CD4-positive, alpha-beta T cell treated with Interleukin-2 at 100 ng/mL for 4 hours (primary cell): ENCODE measurements at places on chromosomes 12 and 14.

DNA sequence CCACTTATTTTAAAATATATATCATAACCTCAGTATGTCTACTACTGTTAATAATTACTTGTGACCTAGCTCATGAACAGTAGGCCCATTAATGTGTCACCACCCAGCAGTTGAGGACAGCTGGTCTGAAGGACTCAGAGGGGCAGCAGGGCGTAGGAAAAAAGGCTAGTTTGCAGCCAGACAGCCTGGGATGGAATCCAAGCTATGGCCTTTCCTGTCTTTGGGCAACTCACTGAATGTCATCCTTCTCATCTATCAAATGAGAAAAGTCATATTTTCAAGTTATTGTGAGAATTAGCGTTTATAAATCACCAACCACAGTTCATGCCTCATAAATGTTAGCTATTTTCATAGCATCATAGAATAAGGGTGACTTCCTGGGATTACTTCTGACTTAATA, 12.3 kb downstream of the DENND5B start:
- DNase-seq: no peak

DNA sequence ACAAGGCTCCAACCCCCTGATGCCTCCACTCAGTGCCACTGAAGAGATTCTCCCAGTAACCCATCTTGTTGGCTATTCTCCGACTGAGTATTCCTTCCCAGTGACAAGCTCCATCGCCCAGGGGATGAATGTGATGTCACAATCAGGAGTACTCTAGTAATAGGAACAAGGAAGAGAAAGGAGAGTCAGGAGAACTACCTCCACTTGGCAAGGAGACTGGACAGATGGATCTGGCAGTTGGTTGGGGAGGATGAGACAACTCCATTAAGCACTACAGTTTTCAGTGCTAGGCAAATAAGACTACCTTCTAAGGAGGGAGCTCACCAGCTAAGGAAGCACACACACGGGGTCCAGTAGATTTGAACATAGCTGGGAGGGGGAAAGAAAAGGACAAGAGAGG, 5.3 kb downstream of the RNF41 start:
- no peak for DNase-seq

GRCh38 chr14:24052656-24053547, 1.1 kb downstream of the CARMIL3 start:
- DNase-seq: peak; percentile 78

DNA sequence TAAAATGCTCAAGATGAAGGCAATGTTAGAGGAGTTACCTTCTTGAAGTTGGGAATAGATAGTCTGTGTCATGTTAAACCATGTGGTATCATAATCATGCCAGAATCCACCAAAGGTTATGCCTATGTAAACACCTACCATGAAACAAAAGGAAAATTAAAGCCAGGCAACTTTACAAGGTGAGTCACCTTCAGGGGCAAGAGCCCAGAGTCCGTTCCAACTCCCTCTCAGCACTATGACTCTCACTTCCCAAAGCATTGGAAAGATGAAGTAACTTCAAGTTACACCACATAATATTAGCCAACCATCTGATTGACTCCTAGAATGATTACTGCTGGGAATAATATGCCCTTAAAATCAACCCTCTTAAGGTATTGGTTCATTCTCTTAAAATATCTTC, 38.5 kb downstream of the CATSPERB start:
- no peak for DNase-seq
